Stimulated activated CD8-positive, alpha-beta memory T cell treated with anti-CD3 and anti-CD28 coated beads, Interleukin-4, amount 100 ng/mL, for 4 hours (primary cell): ENCODE measurements at places on chromosomes 13 and 19.
A peak's percentile ranks its signal among the peaks of the same experiment; 100 is the strongest.

DNA sequence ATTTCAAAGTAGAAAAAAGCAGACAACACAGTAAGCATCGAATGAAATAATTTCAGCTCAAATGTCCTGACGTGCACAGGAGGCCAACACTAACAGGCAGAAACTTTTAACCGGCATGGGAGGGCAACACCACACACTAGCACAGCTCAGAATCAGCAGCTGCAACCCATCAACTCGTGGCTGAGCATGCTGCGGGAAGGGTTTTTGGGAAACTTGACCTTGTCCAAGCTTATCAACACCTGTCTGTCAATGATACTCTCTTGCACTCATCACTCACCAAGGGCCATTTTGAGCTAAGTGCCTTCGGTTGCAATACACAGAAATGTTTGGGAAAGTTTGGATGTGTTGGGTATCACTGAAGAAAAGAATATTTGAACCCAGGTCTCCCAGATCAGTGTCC is 483.7 kb downstream of the TSHZ3 start:
- no peak for DNase-seq

GRCh38 chr13:35789335-35790165 is 313.1 kb upstream of the MAB21L1 start:
- no peak for DNase-seq

- DNase-seq, result no peak
Observed at GRCh38 chr19:47377801-47378200, 28.7 kb downstream of the DHX34 start.

DNA sequence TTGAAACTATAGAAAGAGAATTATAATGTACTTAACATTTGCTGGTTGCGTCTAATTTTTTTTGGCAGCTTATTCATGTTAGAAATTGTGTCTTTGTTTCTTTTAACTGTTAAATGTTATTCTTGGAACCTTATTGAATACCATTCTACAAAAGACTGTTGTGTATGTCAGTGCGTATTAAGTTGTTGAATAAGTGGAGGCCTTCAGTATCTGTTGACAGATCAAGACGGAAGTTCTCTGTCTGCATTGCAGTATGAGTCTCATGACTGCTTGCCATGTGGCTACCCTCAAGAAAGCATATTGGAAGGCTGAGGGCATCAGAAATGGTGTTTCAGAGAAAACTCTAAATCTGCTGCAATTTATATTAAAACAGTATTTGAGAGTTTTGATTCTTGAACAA is 8.5 kb downstream of the UBA2 start:
- DNase-seq, result no peak

DNA sequence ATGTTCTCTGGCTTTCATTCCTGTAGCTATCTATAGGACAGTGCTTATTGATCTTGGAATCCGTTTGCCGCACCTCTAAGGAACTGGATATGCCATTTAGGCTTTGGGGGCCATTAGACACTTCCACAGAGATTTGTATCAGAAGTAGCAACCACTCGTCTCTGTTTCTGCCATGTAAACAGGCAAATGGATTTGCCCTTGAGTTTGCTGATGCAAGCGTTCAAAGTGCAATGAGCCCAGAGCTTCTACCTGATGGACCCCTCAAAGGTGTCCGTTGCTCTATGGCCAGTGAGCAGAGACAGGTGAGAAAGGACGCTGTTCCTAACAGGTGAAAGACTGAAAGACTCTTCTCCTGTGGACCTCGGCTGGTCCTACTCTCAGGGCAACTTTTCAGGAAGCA is 302.9 kb downstream of the ZNF536 start:
- no peak for DNase-seq

DNA sequence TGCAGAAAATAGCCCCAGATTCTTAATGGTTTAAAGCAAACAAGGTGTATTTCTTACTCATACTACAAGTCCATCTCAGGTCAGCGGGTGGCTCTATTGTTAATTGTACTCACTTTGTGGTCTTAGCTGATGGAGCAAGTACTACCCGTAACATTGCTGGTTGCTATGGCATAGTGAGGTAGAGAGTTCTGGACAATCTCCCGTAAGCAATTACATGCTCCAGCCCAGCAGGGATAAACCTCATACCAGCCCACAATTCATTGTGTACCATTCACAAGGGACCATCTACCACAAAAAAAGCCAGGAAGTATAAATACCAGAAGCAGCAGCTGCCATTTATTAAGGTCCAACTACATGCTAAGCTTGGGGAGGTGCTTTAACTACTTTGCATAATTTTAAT is 167.1 kb downstream of the PCDH9 start:
- DNase-seq, result no peak

GRCh38 chr13:99963816-99964339 is 7.7 kb downstream of the ZIC5 start:
- DNase-seq, result no peak

GRCh38 chr13:52851137-52851962 is 2.9 kb upstream of the PCDH8 start:
- no peak for DNase-seq

- DNase-seq, result no peak
Observed at GRCh38 chr13:75458696-75459422, 23.1 kb downstream of the TBC1D4 start.

GRCh38 chr13:46571189-46571908 is 18.4 kb downstream of the LRCH1 start:
- DNase-seq, result no peak

DNA sequence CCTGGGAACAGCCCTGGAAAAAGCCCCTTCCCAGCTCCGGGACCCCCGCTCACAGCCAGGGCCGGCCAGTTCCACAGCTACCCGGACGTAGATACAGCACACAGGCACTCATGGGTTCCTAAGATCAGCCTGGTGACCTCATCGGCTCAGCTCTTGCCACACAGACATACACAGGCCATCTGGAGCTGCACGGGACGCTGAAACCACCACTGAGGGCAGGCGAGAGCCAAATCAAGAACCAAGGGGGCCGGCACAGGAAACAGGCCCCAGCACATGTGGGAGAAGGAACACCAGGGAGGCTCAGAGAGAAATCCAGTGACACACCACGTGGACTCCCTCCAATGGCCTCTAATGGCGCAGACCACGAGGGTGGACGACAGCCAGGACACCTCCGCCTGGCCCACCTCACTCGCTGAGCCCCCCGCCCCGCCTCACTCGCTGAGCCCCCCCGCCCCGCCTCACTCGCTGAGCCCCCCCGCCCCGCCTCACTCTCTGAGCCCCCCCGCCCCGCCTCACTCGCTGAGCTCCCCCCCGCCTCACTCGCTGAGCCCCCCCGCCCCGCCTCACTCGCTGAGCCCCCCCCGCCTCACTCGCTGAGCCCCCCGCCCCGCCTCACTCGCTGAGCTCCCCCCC is 69.7 kb upstream of the C13orf46 start:
- no peak for DNase-seq

GRCh38 chr13:37113534-37113933 is 8.1 kb upstream of the CSNK1A1L start:
- no peak for DNase-seq

- DNase-seq, result no peak
Observed at GRCh38 chr19:29843180-29844051, 31.6 kb downstream of the CCNE1 start.

DNA sequence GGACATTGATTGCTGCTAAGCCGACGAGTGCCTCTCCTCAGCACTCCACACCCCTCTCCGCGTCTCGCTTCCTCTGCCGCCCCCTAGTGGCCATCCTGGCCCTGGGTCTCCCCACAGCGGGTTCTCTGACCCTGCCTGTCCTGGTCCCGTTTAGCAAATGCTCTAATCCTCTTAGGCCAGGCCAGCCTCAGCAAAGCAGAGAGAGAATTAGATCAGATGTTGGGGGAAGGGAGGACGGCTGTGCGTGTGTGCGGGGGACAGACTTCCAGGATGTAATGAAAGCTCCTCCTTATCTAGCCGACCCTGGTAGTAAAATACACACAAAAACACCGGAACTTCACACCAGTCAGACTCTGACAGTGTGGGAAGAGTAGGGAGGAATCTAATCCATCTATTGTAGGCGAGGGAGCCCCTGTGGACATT is 4.5 kb downstream of the TPRX2 start:
- peak; percentile 58 for DNase-seq

DNA sequence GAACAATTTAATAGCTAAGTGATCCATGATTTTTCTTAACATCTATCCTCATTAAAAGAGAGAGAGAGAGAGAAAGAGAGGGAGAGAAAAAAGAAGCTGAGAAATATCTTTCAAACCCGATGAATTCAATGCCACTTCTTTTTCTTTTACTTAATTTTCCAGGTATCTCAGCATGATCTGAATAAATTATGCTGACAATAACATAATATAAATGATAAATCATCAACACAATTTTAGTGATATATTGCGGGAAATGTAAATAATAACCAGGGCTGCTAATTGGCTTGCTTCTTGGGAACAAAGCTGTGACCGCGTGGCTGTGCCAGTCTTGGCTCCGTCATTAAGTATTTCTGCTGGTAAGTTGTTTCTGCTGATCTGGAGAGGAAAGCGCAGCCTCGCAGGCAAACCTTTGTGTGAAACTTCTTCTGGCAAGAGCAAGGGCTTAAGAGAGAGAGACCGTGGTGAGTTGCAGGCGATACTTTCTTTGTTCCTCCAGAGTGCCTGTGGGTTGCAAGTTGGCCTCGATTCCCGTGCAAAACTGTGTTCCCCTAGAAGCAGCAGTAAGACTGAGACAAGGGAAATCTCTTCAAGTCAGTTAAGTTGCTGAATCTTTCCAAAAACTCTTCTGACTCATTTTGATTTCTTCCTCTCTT is 489.1 kb upstream of the TSHZ3 start:
- DNase-seq, result no peak

- peak; percentile 78 for DNase-seq
Observed at GRCh38 chr13:19959831-19960652, 1.5 kb downstream of the ZMYM2 start.
